ENCODE measurements at places on chromosomes 3 and 15. TPM values are rescaled to one million over a fixed set of nuclear protein-coding genes. Genes with fewer than 3 reads are reported as not detected.
A peak's percentile ranks its signal among the peaks of the same experiment; 100 is the strongest.

- H3K27me3 ChIP-seq = no peaks in the 10 kb centered on the region
- H3K27ac ChIP-seq = peak overlapping the region; percentile 67
- DNase-seq = no peak
- H3K4me3 ChIP-seq = no peak overlapping the region
- peaks cover 11% of the 10 kb centered on the region for H3K4me1 ChIP-seq
- no peaks in the 10 kb centered on the region for H3K36me3 ChIP-seq
Observed at GRCh38 chr3:43019826-43020225, 40.7 kb downstream of the GASK1A start.

GRCh38 chr3:165195241-165195639 lies 944 bp downstream of the SLITRK3 start:
- peaks cover 36% of the 10 kb centered on the region for H3K4me1 ChIP-seq
- DNase-seq = no peak
- no peak overlapping the region for H3K27ac ChIP-seq
- H3K36me3 ChIP-seq = no peaks in the 10 kb centered on the region
- H3K4me3 ChIP-seq = peak overlapping the region; percentile 41
- peaks cover 4% of the 10 kb centered on the region for H3K27me3 ChIP-seq

DNA sequence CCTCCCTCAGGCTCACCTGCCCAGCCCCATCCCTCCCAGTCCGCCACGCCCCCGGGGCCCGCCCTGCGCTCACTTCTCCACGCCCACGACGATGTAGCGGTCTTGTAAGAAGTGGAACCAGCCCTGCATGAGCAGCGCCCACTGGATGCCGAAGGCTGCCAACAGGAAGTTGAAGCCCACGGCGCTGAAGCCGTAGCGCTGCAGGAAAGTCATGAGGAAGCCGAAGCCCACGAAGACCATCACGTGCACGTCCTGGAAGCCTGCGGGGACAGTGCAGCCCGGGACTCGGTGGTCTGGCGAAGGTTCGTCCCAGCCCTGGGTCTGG lies 9.7 kb downstream of the RHCG start:
- H3K27me3 ChIP-seq = no peaks in the 10 kb centered on the region
- no peaks in the 10 kb centered on the region for H3K4me1 ChIP-seq
- no peaks in the 10 kb centered on the region for H3K36me3 ChIP-seq
- H3K27ac ChIP-seq = no peak overlapping the region

- H3K4me3 ChIP-seq = no peak overlapping the region
- no peaks in the 10 kb centered on the region for H3K36me3 ChIP-seq
- H3K27ac ChIP-seq = no peak overlapping the region
- DNase-seq = no peak
- H3K4me1 ChIP-seq = peaks cover 31% of the 10 kb centered on the region
- no peaks in the 10 kb centered on the region for H3K27me3 ChIP-seq
Observed at GRCh38 chr15:63497642-63498467, 6.5 kb upstream of the USP3 start.

GRCh38 chr3:151107701-151108100 lies 22.2 kb downstream of the MED12L start:
- no peak for DNase-seq
- H3K4me1 ChIP-seq = no peaks in the 10 kb centered on the region
- H3K36me3 ChIP-seq = no peaks in the 10 kb centered on the region

AQP9 gene
- 1.5 TPM for total RNA-seq

All from vagina (tissue), 2 donors.